ENCODE measurements at places on chromosomes 7 and 10. TPM values are rescaled to one million over a fixed set of nuclear protein-coding genes. Genes with fewer than 3 reads are reported as not detected.
A peak's percentile ranks its signal among the peaks of the same experiment; 100 is the strongest.

DNA sequence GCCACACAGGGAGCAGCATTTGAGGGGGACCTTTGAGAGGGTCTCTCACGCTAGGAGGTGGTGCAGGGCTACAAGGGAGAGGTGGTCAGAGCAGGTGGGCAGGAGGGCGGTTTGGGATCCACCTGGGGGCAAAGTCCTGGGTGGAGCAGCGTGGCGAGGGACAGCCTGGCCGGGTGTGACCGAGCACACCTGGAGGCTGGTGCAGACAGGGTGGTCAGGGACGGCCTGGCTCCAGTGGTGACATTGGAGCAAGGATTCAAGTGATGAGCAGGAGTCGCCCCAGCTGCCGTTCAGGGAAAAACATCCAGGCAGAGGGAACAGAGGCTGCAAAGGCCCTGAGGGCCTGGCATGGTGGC lies 36.0 kb downstream of the CLIP2 start:
- no peak for DNase-seq

DNA sequence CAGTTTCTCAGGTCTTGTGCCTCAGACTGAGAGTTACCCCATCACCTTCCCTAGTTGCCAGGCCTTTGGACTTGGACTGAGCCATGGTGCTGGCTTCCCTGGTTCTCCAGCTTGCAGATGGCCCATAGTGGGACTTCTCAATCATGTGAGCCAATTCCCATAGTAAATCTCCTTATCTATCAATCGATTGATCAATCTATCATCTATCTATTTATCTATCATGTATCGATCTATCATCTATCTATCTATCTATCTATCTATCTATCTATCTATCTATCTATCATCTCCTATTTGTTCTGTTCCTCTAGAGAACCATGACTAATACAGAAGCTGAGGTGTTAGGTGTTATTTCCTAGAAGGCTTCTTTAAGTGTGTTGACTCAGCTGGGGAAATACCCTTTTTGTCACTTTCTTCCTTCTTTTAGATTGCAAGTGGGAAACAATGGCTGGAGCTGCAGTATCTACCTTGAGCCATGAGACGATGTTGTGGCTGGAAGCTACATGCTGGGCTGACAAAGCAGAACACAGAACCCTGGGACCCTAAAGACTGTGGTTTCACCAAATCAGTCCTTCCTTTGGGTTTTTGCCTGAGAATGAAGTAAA lies 234.7 kb upstream of the GLI3 start:
- no peak for DNase-seq

- no peak for DNase-seq
Observed at GRCh38 chr10:131663351-131663750, 237.5 kb upstream of the PPP2R2D start.

GRCh38 chr10:133458710-133459453 lies 5.1 kb downstream of the SCART1 start:
- DNase-seq = peak; percentile 17

DNA sequence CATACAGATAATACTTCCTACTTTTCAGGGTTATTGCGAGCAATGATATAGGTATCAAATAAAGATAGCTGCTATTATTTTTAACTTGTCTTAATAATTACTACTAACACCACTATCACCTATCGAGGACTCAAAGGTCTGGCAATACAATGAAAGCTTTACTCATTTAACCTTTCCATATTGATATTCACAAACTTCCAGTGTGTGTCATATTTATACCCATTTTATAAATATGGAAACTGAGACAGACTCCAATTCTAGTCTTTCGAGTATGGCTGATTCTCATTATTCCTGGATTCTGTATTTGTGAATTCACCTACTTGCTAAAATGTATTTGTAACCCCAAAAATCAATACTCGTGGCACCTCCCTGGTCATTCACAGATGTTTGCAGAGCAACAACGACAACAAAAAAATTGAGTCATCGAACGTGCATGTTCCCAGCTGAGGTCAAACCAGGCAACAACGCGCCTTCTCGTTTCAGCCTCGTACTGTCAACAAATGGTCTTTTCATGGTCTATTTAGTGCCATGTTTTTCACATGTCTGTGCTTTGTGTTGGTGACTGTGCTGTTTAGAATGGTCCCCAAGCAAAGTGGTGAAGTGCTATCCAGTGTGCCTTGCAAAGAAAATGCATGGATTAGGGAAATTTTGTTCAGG lies 51.7 kb downstream of the SMURF1 start:
- DNase-seq = no peak

DNA sequence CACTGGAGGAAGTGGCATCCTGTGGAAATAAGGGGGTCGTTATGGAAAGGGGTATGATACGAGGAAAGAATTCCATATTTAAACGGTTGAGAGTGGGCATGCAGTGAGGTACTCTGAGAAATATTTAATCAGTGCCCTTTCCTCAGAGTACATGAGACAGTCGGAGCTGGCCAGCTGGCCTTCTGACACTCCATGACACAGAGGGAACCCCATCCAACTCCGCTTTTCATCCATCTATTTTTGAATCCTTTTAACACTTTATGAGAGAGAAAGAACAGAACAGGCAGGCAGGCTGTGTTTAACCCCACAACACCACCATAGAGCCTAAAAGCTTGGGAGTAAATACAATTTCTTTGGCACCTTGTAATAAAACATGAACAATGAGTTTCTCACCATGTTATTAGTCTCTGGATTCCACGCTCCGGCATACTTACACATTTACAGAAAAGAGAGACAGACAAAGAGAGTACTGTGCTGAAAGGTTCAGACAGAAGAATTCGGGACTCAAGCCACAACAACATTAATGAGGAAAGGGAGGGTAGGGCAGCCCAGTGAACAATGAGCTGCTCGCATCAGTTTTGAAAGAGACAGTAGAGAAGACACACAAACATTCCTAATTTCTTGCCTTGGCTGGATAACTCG lies 124.2 kb upstream of the PDLIM1 start:
- no peak for DNase-seq

DNA sequence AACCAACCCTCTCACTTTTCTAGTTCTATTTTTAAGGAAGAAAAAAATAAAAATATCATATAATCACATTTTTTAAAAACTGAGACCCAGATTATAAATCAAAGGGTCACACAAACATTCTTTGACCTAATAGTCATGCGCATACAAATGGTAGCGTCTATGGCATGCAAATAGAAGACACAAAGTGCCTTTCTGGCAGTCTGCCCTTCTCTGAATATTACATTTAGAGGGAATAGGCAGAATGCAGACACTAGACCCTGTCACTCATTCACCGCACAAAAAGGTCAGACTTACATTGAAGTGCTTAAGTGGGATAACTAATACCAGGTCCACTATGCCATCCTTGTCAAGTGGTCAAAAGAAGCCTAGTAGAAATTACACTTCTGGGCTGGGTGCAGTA lies 26.5 kb upstream of the FHIP2A start:
- no peak for DNase-seq

DNA sequence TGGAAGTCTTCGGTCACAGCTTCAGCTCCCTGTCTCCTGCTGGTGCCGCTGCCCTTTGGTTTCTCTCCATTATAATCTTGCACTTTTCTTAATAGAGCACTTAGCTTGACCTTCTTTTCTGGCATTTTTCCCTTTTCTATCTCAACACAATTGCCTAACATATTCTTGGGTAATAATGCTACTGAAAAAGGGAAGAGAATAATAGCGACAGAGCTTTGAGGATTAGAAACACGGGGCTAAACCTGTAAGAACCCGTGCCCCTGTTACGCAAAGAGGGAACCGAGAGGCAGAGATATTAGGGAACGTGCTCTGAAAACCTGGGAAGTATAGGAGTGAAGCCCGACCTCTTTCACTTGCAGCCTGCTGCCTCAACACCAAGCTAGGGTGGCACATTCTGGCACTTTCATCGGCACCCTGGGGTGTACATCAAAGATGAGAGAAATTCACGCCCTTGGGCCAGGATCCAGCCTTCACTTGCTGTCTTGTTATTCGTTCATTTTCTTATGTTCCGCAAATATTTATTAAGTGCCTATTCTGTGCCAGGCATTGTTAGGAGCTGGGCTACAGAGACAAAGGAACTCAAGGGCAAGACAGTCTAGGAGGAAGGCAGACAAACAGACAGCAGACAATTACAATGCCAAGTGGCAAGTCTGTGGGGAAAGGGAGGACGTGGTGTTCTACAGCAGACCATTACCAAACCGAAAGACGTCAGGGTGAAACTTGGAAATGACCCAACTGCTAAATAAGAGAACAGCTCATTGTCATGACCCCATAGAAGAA lies 33.0 kb upstream of the GALNTL5 start:
- no peak for DNase-seq

- no peak for DNase-seq
Observed at GRCh38 chr7:158074896-158075632, 512.6 kb downstream of the PTPRN2 start.

- DNase-seq = no peak
Observed at GRCh38 chr10:123061865-123062264, 53.1 kb downstream of the ACADSB start.

DNA sequence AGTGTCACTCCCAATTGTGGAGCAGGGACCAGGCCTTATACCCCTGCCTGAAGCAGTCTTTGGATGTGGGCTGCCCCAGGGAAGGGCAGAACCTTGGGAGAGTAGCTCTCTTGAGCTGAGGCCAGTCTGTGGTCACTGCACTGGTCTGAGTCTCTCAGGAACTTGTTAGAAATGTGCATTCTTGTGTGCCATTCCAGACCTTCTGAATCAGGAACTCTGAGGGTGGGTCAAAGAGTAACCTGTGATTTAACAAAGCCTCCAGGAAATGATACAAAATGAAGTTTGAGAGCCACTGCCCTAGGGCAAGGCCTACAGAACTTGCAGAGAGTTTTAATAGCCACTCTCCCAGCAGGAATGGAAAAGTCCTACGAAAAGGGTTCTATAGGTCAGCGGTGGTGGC lies 68.1 kb downstream of the LYZL1 start:
- no peak for DNase-seq

DNA sequence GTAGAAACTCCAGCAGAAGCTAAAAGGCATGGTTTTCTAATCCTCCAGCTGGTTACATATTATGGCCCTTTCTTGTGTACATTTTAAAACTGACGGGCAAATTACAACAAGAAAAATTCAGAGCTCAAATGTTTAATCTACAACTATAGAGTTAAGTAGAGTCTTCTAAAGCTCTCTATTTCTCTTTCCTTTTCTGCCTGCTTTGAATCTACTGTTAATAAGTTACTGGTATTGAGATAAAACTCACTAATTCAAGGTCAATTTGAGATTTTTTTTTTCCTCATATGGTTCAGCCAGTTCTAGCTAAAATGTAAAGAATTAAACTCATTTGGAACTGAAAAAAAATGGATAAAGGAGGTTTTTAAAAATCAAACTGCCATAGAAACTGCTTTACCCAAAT lies 1.6 kb upstream of the PRSS37 start:
- no peak for DNase-seq

GRCh38 chr10:33822774-33823173 lies 488.3 kb upstream of the NRP1 start:
- DNase-seq = no peak

- no peak for DNase-seq
Observed at GRCh38 chr7:84735677-84736076, 451.2 kb downstream of the SEMA3D start.

DNA sequence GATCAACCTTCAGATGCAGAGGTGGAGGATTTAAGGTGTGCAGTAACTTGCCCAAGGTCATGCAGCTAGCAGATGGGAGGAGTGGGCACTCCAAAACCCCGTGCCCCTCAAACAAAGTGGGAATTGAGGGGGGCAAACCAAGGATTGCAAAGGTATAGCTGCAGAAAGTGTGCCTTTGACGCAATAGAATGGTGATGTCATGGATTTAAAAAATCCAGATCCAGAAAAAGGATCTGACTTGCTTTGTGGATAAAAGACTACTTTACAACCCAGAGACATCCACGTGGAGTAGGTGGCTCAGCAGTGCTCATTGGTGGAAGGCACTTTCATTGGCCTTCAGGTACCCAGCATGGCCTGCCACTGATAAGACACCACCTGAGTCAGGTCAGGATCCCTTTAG lies 15.7 kb upstream of the ADRB1 start:
- DNase-seq = no peak

- no peak for DNase-seq
Observed at GRCh38 chr7:66013938-66014337, 31.9 kb upstream of the GUSB start.

GRCh38 chr7:115984105-115984504 lies 46.5 kb downstream of the TFEC start:
- no peak for DNase-seq

DNA sequence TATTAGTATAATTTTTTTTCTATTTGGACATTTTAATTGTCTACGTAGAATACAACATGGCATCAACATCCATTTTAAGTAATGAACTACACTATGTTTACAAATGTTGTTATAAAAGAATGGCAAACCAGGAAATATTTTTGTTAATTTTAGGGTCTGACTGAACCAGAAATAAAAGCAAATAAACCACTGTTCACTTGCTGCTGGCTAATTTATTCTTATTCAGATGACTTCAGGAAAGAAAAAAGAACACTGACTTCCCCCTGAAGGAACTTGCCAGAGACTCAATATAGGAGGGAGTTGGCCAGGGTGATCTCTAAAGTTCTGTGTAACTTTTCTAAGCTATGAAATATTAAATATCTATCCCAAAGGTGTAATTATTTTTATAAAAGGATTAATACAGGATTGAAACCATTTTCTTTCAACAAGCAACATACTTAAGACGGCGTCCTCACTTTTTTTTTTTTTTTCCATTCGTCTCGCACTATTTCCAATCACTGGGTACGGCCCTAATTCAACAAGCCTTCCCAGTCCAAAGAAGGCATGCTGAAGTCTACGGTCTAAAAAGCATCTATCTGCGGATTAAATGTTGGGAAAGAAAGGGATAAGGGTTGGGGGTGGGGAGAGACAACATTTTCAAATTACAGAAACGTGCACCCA lies 1.2 kb downstream of the USP6NL start:
- DNase-seq = no peak

DNA sequence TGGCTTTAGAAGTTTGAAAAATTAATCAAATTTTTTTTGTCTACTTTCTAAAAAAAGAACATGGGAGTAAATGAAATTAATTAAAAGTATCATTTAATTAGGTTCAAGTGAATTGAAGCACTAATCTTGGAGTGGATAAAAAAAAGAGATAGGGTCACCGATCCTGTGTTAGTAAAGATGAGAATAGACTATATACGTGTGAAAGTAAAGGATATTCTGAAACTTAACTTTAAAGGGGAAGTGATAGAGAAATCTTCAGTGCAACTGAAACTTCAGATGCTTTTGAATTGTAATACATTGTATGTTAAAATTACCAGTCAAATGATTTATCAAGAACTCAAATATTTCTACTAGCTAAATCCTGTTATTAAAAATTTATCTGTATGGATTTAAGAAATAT lies 4.8 kb downstream of the NHLRC2 start:
- DNase-seq = no peak

The AMPH gene
- not detected for total RNA-seq

The BZW2 gene
- total RNA-seq = 44.1 TPM

The OR9A2 gene
- total RNA-seq = not detected

The FAM25C gene
- not detected for total RNA-seq

The SEMA3C gene
- 0.11 TPM for total RNA-seq

The ASB10 gene
- not detected for total RNA-seq

The HDAC9 gene
- total RNA-seq = 0.71 TPM

The ELOVL3 gene
- 0.22 TPM for total RNA-seq

The ZNF727 gene
- total RNA-seq = 0.22 TPM

The CCDC172 gene
- total RNA-seq = not detected

The PSAP gene
- total RNA-seq = 175 TPM

The FAM241B gene
- 11.7 TPM for total RNA-seq

The WASHC2A gene
- total RNA-seq = 42.8 TPM

The GARIN1A gene
- total RNA-seq = 0.88 TPM

The MYOZ1 gene
- not detected for total RNA-seq

The ADO gene
- total RNA-seq = 23.2 TPM

The ZNF804B gene
- not detected for total RNA-seq

The GPER1 gene
- total RNA-seq = 0.26 TPM

Measured in activated naive CD8-positive, alpha-beta T cell treated with anti-CD3 and anti-CD28 coated beads, Interleukin-2, amount 10 ng/mL, durations not matched to agents 7 days and 5 days (primary cell).